ENCODE measurements at places on chromosomes 7 and 10.

DNA sequence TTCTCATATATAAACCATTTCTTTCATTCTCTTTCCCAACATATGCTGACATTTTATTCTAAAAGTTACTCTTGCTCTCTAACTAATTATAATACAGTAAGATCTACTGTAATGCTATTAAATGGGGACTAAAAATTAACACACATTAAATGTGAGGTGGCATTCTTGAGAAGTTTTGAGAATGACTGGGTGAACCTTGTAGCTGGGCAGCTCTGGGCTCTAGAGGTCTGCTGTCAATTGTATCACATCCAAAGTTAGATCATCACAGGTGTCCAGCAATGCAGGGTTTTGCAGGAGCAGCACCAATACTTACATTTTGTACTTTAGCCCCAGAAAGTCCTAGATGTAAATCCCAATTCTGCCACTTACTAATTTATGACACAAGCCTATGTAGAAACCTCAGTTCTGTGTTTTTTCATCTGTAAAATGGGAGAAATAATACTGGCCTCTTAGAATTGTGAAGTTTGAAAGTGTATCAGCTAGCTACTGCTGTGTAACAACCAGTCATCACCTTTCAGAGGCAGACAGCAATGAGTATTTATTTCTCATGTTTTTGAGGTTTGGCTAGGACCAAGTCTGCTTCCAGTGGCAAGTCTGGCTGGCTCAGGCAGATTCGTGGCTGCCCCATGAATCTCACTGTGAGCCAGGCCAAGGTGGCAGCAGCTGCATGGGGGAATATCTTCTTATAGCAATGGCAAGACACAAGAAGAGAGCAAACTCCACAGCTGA lies 79.6 kb upstream of the EMX2 start:
- DNase-seq = no peak

DNA sequence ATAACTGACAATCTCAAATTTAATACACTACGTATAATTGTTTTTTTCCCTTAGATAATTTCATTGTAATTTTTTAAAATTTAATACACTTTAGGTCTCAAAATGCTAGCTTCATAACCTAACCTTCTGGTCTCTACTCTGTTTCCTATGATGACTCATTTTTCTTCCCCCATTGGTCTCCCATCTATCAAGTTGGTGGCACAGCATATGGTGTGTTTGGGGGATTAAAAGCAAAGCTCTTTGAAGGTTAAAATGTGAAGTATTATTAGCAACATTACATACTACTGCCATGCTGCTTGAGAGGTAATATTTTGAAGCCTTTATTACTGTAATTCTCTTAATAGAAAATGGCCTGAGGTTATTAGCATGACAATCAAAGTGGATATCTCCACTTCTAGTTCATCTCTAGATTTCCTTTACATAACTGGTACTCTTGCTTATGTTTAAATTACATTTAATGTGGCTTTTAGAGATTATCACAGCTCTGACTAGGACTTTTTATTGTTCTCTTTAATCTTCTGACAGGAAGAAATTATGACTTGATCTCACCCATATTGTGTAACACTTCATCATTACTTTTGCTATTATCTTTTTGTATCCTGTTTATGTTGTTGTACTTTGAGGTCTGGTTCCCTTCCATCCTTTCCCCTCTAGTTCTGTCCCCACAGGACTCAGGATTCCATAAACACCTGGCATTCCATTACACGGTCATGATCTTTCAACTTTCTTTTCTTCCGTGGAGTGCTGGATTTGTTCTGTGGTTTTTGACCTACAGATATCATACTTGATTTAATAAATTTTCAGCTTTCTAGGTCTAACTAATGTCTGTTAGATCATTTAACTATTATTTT lies 185.1 kb downstream of the SEMA3D start:
- no peak for DNase-seq

DNA sequence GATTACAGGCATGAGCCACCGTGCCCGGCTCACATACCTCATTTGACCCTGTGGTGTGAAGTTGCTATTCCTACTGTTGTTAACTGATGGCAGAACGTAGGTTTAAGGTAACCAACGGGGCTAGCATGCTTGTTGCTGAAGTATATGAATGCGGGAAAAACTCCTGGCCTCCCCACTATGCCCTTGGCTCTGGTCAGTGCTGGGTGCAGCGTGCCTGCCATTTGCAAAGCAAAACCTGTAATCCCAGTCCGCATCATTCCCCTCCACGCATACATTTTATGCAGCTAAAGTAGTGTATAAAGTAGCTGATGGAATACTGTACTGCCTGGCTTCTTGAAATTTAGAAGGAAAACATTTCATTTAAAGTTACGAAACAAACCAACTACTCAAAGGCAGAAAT lies 273.3 kb downstream of the SDK1 start:
- no peak for DNase-seq

- no peak for DNase-seq
Measured at GRCh38 chr10:48796713-48797245, 112.1 kb downstream of the WDFY4 start.

- DNase-seq = no peak
Measured at GRCh38 chr10:73485320-73485719, 10.5 kb downstream of the PPP3CB start.

DNA sequence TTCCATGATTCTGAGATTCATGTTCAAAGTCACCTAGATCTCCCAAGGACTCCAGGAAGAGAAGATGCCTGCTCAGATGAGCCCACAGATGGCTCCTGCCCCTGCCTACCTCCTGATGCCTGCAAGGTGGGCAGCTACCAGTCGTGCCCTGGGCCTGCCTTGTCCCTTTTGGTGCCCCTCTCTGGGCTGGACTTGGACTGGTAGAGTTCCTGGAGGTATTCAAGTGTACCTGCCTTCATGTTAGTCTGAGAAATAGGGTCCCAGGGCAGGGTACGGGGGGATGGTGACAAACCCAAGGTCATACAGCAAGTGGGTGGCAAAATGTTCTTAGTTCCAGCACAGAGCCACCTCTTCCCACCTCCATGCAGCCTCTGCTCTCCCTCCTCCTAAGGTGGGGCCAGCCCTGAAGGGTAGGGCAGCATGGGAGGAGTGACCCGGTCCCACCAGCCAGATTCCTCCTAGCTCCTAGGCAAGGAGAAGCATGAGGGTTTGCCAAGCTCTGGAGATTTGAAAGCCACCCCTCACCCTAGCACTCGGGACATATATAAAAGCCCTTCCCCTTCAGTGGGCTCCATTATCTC lies 80.8 kb upstream of the UNC5B start:
- no peak for DNase-seq

GRCh38 chr7:89618274-89618673 lies 536.0 kb upstream of the STEAP1 start:
- no peak for DNase-seq

DNA sequence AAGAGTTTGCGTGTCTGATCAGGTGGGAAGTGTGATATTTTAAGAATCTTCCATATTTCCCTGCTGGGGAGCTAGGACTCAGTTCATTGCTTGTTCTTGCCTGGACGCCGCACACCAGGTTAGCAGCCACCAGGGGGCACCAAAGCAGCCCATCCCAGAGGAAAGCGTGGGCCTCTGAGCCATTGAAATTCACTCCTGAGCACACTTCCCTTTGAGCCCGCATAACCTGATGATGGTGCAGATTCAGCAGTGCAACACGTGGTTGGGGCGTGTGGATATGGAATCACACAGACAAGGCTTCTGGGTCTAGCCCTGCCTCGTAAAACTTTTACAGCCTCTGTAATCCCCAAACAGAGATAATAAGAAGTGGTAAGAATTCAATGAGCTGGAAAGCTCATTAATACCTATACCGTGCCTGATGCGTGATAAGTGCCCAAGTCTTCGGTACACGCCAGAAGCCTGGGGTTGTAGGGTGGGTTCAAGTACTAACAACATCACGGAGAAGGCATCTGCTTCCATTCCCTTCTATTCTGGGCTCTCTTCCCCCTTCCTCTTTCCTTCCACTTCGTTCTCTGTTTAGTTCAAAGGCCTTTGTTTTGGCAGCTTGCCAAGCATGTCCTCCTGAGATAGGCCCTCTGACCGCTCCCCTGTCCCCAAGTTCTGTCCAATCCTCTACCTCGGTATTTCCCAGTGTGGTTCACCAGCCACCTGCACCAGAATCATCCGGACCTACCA lies 130.1 kb upstream of the KMT2E start:
- DNase-seq = peak; percentile 69

GRCh38 chr7:1124816-1125602 lies 35.0 kb downstream of the ZFAND2A start:
- no peak for DNase-seq

GRCh38 chr10:13062803-13063202 lies 37.2 kb upstream of the OPTN start:
- DNase-seq = no peak

GRCh38 chr7:43787771-43788170 lies 29.3 kb downstream of the BLVRA start:
- DNase-seq = no peak

DNA sequence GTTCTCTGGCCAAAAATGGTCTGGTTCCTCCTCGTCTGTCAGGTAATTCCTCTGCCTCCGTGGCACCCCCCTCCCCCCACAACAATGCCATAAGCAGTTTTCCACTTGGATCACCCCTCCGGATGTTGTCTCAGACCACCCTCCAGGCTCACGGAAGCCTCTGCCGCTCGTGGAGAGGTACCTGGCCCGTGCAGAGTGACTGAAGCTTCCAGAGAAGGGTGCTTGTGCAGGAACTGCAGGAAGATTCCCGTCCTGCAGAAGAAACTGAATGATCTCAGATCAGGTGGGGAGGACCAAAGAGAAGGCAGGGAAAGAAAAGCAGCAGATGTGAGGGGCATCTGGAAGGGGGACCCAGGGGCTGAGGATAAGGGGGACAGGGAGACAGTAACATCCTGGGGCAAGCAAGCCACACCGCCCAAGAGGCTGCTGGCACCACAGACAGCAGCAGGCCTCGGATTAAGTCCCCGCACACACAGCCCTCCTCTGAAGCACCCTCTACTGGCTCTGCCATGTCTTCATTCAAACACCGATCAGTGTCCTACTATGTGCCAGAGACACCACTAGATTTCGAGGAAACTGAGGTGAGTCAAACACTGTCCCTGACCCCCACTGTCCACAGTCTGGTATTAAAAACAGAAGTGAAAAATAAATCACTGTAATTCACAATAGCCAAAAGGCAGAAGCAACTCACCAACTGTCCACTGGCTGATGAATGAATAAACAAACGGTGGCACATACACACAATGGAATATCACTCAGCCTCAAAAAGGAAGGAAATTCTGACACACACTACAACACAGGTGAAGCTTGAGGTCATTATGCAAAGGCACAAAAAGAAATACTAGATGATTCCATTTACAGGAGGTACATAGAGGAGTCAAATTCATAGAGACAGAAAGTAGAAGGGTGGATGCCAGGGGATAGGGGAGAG lies 26.4 kb downstream of the KIAA1549 start:
- no peak for DNase-seq

- no peak for DNase-seq
Measured at GRCh38 chr7:99006739-99007424, 128.6 kb downstream of the TRRAP start.

DNA sequence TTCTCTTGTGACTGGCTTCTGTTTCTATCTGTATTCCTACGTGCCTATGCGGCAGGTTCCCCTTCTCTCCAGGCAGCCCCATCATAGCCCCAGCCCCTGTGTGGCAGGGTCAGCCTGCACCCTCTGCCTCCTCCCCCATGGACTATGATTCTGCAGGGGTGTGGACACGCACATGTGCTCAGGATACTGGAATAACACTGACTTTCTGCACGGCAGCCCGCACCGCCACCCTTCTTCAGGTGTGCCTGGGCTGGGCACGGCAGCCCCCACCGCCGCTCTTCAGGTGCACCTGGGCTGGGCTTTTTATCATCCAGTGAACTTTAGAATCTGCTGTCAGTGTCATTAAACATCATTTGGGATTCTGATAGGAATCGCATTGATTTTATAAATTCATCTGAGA lies 202.6 kb upstream of the PPP2R2D start:
- no peak for DNase-seq

GRCh38 chr7:39459636-39460035 lies 106.6 kb upstream of the YAE1 start:
- no peak for DNase-seq

- peak; percentile 76 for DNase-seq
Measured at GRCh38 chr10:71812016-71812912, 38.8 kb downstream of the PSAP start.

DNA sequence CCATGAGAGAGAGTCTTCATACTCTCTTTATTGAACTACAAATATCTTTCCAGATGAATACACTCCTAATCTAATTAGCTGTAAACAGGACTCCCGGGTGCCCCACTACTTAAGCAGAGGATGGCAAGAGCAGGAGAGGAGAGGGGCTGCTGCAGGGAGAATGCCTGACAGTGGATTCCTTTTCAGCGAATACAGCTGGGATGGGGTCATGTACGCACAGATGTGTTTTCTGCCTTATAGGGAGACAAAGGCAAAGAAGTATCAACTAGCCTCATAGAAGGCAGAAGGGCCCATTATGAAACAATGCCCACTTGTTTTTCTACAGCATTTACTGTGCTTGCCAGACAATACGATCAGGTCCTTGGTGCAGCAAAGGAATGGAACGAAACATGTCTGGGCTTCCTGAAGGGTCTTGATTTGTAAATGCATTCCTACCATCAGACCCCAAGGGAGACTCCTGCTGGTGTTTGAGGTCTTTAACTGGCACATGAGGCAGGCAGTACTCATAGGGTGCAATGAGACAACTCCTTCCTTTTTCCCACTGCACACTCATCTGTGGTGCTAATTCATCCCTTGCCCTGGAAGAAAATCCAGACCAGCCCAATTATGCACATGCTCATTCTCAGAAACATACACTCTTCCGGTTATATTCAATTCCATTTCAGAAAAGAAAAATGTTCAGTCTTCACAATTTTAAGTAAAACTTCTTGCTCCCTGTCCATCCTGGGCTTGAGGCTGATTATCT lies 117.1 kb downstream of the AOAH start:
- DNase-seq = no peak

GRCh38 chr10:83222832-83223742 lies 916.2 kb upstream of the GHITM start:
- DNase-seq = no peak

DNA sequence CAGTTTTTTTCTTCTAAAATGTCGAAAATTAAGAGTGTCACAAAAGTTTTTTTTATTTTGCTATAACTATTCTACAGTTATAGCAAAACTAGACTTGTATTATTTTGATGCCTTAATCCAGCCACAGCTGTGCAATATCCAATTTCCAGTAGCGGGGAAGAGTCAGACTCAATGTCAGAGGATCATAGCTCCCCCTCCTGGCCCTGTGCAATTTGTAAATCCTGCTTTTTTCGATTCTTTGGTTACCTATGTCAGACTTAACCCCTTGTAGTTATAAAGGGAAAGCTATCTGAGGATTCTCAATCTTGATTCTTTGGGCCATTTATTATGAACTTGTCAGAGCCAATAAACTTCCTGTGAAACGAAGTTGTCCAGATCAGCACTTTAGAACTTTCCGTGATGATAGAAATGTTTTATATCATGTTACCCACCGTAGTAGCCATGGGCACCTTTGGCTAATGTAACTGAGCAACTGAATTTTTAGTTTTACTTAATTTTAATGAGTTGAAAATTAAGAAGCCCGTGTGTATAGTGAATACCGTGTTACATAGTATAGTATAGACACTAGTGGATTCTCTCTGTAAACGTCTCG lies 87.7 kb upstream of the PRKCQ start:
- DNase-seq = peak; percentile 23

DNA sequence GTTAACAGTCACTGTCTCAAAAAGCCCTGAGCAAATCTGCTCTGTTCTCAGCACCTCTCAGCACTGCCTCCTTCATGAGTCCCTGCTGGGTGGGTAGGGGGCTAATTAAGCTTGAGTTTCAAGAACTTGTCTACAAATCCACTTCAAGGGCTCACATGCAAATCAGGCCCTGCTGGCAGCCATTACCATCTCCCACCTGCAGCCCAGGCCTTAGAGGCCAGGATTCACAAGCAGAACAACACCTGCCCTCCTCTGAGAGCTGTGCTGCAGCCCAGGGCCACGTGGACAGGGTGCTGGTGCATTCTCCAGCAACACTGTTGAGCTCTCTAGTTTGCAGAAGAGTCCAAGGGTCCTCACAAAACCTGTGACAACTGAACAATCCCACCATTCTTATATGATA lies 119.2 kb downstream of the DPP6 start:
- no peak for DNase-seq

Measured in CD4-positive, alpha-beta memory T cell (primary cell).